Activated naive CD8-positive, alpha-beta T cell treated with anti-CD3 and anti-CD28 coated beads for 36 hours (primary cell): ENCODE measurements at places on chromosomes 11 and 22.
A peak's percentile ranks its signal among the peaks of the same experiment; 100 is the strongest.

DNA sequence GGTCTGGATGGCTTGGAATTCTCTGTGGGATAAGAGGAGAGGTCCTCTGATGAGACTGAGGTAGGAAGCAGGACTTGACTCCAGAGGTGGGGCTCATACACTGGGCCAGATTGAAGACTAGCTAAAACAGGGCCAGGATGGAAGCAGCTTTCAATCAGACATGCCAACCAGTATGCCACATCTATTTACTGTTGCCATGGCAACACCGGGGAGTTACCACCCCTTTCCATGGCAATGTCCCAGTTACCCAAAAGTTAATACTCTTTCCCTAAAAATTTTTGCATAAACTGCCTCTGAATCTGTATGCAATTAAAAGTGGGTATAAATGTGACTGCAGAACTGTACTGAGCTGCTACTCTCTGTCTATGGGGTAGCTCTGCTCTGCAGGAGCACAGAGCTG, 247.5 kb upstream of the ZBED5 start:
- no peak for DNase-seq

DNA sequence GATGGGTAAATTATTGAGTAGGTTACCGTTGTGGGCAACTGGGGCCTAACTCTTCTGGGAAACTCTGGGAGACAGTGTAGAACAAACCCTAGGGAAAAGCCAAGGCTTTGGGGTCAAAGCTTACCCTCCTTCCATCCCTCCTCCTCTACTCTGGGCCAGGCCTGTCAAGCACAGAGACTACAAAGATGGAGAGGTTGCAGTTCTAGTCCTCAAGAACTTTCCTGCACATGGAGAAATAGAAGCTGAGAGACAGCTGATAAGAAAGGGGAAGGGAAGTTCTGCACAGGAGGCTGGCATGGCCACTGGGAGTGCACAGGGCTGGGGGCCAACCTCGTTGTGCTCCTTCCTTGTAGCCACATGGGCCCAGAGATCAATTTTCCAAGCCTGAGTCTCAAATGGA, 67.2 kb upstream of the ALX4 start:
- DNase-seq, result no peak

- DNase-seq, result no peak
Measured at GRCh38 chr11:20474176-20474881, 86.8 kb downstream of the PRMT3 start.

DNA sequence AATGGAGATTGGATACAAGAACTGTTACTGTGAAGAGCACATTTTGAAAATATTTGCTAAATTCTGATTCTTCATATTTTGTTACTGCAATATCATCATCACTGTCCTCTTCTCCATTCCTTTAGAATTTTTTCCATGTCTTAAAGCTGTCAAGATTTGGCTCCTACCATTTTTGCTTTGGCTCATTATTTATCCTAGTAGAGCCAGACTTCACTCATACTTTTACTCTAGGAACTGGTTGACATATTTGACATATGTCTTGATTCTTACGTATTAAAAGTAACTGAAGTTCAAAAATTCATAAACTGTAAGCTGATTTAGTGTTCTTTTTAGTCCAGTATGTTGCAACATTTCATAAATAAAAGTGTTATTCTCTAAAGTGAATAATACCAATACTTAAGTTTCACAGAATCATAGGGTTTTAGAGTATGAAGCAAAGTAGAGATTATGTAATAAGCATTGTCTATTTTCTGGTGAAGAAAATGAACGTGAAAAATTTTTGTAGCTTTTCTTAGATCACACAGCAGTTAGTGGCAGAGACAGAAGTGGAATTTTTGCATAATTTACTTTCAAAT, 225.6 kb downstream of the TMEM135 start:
- no peak for DNase-seq

GRCh38 chr11:130369713-130370112, 55.0 kb upstream of the ZBTB44 start:
- DNase-seq, result no peak

DNA sequence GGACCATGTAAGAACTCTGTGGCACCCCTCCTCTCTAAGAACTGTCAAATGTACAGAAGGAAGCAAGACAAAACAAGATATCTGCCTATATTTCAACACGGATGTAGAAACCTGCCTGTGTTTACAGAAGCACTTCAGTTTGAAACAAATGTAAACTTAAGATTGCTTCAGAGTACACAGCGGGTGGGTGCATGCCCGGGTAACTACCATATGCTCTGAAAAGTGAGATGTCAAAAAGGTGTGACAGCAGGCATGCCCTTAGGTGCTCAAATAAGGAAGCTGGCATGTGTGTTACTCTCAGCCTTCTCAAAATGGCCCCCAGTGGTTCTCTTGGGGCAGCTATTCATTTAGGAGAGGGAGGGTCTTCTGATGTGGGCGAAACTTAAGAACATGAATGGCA, 5.2 kb downstream of the ACP2 start:
- DNase-seq, result no peak

GRCh38 chr11:128422576-128423370, 164.6 kb downstream of the ETS1 start:
- DNase-seq, result peak; percentile 95

- DNase-seq, result no peak
Measured at GRCh38 chr11:131499199-131499598, 128.8 kb downstream of the NTM start.

DNA sequence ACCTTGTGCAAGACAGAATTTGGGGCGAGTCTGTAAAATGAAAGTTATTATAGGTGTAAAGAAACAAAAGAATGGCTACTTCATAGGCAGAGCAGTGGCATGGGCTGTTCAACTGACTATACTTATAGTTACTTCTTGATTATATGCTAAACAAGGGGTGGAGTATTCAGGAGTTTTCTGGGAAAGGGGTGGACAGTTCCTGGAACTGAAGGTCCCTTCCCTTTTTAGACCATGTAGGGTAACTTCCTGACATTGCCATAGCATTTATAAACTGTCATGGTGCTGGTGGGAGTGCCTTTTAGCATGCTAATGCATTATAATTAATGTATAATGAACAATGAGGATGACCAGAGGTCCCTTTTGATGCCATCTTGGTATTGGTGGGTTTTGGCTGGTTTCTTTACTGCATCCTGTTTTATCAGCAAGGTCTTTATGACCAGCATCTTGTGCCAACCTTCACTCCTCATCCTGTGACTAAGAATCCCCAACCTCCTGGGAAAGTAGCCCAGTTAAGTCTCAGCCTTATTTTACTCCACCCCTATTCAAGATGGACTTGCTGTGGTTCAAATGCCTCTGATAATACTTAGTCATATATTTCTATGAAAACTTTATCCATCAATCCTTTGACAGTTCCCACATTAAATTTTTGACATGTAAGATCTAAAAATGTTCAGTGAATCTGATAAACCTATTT, 118.6 kb downstream of the ARHGAP42 start:
- no peak for DNase-seq

- no peak for DNase-seq
Measured at GRCh38 chr11:82738091-82738490, 4.4 kb upstream of the FAM181B start.

DNA sequence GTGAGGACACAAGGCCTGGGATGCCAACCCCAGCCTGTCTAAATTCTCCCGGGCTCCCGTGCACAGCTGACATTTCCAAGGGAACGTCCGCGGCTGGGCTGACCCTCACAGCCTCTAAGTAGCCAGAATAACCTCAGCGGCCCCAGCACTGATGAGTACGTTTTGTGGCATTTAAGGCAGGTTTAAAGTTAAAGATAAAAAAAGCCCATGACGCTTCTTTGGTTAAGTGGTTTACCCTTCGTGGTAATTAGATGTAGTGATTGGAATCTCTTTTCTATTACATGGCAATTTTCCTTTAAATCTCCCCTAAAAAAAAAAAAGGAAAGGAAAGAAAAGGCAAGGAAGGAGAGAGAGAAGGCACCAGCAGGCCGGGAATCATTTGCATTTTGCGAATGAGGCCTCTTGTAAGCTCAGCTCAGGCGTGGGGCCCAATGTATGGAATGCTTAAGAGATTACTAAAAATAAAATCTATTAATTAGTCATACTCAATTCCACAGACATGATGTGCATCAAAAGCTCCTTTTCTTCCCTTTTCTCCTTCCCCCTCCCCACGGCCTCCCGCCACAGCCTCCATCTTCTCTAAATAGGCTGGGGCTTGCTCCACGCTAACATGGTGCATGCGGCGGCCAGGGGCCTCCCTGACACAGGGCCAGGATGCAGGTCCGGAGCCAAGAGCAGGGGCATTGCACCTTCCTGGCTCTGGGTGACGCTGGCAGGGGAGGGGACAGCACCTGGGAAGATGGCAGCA, 44.1 kb downstream of the MACROD1 start:
- no peak for DNase-seq

DNA sequence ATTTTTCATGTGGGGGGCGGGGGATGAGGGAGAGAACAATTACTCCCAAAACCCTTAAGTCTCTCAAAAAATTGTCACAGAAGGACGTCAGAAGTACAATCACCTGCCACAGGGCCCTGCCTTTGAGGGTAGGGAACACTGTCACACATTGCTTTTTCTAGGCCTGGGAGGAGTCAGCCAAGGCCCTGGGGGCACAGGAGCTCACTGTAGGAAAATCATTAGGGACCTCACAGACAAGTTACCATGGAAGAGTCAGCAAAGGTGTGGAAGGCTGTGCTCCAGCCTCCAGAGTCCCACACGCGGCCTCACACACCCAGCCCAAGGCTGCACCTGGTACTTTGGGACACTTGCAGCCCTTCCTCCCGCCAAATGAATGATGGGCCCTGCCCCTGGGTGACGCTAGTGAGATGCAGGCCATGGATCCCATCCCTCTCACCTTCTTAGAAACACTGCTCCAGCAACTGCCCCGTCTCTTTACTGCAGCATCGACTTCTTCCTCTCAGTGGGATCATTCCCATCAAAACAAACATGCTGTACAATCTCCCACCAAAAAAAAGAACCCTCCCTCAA, 3.3 kb downstream of the PLEKHA7 start:
- DNase-seq, result no peak

- no peak for DNase-seq
Measured at GRCh38 chr11:66339686-66340483, 3.7 kb upstream of the RIN1 start.

DNA sequence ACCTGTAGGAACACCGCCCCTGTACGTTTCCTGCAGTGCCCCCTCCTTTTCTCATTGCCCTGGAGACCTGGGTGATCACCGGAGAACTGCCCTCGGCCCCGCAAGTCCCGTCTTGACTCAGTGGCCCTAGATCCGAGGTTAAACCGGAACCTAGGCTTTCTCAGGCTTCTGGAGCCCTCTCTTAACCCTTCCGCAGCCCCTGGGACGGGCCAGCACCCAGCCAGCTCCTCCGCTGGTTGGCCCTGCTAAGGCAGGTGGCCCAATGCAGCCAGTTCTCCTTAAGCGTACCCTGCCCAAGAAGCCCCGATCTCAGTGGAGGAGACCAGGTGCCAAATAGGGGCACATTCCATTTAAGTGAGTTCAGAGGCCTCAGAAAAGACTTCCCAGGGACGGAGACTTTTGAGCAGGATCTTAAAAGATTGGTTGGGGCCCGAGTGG, 776 bp downstream of the NLRX1 start:
- peak; percentile 67 for DNase-seq

DNA sequence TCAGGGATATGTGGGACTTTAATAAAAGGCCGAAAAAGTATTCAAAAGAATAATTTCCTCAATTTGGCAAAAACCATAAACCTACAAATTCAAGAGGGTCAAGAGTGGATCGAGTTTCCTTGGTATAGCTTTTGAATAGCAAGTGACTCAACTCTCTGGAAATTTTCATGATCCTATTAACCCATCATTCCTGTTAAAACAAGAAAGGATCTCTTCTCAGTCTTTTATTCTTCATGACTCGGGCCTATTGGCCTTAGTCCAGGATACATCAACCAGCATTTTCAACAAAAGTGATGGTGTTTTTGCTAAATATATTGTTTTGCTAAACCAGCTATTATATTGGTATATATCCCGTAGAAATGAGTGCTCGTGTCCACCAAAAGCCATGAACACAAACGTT, 110.3 kb downstream of the ATXN10 start:
- DNase-seq, result no peak

DNA sequence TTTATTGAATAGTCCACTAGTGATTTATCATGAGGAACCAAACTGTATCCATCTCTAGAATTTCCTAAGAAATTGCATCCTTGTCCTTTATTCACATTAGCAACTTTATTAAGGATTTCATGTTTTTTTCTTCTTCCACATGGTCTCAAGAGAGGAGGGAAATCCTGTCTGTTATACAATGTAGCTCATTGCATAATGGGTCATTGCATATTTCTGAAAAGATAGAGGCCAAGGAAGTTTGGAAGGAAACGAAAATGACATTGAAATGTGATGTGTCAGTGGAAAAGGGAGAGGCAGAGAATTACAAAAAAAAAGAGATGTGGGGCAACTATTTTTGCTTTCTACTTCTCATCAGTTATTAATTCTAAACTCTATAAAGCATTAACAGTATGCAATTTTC, 353.1 kb downstream of the METTL15 start:
- DNase-seq, result no peak

GRCh38 chr11:8260202-8260966, 3.3 kb downstream of the LMO1 start:
- DNase-seq, result no peak

- DNase-seq, result peak; percentile 4
Measured at GRCh38 chr11:126917531-126918204, 82.9 kb downstream of the KIRREL3 start.

- peak; percentile 79 for DNase-seq
Measured at GRCh38 chr11:61679893-61680621, at the start of gene DAGLA. Gene DAGLA, plus strand, starts transcription at chr11:61680391. Its CDS starts 39,765 bp downstream, at chr11:61720156.

GRCh38 chr11:95465887-95466286, 234.9 kb upstream of the SESN3 start:
- DNase-seq, result no peak

DNA sequence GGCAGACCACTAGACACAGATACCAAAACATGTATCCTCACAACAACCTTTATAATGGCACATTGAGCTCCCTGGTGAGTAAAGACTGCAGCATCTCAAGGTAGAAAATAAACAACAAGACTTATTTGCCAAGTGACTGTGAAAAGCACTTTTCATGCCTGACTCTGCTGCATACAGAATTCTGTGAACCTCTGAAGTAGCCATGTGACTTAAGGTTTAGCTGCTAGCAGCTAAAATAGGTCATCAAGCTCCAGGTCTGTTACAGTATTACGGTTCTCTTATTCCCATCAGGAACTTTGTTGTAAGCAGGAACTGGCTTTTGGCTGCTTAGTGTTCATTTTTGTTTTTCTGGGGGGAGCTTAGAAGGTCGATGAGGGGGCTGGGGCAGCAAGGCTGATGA, 139.4 kb downstream of the PAX6 start:
- DNase-seq, result no peak
